ENCODE measurements at places on chromosomes 11 and 22.

DNA sequence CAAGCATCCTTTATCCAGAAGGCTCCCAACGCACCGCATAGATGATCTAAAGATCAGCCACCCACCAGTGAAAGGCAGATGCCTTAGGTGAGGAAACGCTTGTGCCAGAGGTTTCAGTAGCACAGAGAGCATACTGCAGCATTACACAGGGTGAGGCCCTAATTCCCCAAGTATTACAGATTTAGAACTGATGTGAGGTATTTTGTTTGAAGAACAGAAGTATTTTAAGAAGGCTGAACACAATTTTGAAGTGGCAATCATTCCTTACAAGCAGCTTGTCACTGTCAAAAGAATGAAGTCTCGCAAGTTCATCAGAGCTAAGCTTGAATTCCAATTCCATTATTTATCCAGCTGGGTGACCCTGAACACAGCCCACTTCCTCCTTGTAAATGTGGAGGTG is 70.0 kb upstream of the FAT3 start:
- DNase-seq: no peak

DNA sequence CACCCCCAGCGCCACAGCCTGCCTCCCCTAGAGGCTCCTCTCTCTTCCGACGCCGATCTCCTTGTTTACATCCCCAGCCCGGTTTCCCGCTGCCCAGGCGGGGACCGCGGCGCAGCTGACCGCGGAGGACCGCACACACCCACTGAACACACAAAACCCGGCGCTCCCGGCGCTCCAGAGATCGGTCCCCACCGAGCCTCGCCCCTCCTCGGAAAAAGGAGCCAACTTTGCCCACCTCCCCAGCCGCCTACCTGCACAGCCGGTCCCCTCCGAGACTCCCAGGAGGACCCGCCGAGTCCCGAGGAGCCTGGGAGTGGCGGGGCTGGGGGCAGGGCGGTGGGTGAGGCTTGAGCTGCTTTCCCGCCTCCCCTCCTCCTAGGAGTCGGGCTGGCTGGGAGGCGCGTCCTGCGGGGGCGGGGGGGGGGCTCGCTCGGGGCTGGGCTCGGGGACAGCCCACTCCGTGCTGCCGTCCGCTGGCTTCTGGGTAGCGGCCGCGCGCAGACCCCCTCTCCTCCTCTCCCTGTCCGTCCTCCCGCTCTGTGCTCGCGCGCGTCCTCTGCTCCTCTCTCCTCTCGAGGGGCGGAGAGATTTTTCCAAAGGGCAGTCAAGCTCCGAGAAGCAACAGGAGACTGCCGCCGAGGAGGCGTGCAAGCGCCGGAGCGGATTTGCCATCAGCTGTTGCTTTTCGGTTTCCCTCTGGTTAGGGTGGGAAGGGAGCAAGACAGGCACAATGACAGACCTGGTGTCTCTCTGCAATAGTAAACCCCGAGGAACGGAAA is at the start of gene FXYD6:
FXYD6 (minus strand) TSS at position 318 of the 779 bp plus-strand sequence. CDS start 33,882 bp downstream, outside the sequence.
- DNase-seq: no peak

DNA sequence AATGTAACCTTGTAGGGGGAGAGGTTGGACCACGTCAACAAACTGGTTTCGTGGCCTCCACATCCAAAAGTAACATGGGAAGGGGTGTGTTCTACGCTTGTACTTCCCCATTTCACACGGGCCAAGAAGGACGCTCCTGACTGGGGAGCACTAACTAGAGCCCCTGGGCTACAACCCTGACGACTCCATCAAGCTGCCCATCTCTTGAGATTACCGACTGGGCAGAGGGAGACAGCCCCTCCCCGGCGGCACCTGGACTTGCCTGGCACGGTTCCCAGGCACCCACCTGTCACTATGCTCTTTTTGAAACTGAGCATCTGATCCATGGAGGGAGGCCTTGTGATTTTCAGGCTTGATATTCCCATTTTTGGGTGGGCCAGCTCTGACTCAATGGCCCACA is 68.5 kb downstream of the SHANK2 start:
- DNase-seq: no peak

- DNase-seq: no peak
These were observed 60.2 kb upstream of the SORL1 start for GRCh38 chr11:121391914-121392313.

- DNase-seq: no peak
These were observed 37.8 kb downstream of the ARRB1 start for GRCh38 chr11:75313513-75314272.

GRCh38 chr11:91926965-91927364 is 297.7 kb upstream of the FAT3 start:
- DNase-seq: no peak

DNA sequence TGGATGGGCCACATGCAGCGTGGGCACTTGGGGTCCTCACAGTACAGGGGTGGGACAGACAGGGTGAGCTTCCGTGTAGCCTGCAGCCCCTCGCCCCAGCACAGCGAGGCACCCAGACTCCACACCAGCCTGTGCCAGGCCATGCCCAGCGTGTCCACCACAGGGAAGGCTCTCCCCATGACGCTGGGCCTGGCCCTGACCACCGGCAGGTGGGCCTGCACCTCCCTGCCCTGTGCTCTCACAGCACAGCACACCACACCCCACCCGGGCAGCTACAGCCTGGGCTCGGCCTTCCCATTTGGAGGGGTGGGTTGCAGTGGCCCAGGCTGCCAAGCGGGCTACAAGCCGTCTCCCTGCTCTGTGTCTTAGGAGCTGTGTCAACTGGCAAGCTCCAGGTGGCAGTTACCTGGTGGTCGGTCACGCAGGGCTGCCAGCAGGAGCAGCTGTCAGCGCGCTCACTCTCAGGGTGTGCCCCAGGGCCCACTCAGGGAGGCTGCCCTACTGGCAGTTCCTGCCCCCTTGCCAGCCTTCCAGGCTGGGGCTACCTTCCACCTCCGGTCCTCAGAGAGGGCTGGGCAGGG is 4.6 kb downstream of the MOB2 start:
- no peak for DNase-seq

DNA sequence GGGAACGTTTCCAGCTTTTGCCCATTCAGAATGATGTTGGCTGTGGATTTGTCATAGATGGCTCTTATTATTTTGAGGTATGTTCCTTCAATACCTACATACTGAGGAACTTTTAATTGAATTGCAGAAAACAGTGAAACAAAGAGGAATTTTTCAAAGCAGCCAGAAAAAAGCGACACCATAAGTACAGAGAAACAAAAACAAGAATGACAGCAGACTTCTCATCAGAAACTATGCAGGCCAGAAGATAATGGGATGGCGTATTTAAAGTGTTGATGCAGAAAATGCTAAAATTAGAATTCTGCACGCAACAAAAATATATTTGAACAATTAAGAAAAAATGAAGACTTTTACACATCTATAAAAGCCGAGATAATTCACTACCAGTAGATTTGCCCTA is 95.4 kb upstream of the TIMP3 start:
- no peak for DNase-seq

GRCh38 chr11:118914987-118915386 is 10.7 kb downstream of the BCL9L start:
- no peak for DNase-seq

DNA sequence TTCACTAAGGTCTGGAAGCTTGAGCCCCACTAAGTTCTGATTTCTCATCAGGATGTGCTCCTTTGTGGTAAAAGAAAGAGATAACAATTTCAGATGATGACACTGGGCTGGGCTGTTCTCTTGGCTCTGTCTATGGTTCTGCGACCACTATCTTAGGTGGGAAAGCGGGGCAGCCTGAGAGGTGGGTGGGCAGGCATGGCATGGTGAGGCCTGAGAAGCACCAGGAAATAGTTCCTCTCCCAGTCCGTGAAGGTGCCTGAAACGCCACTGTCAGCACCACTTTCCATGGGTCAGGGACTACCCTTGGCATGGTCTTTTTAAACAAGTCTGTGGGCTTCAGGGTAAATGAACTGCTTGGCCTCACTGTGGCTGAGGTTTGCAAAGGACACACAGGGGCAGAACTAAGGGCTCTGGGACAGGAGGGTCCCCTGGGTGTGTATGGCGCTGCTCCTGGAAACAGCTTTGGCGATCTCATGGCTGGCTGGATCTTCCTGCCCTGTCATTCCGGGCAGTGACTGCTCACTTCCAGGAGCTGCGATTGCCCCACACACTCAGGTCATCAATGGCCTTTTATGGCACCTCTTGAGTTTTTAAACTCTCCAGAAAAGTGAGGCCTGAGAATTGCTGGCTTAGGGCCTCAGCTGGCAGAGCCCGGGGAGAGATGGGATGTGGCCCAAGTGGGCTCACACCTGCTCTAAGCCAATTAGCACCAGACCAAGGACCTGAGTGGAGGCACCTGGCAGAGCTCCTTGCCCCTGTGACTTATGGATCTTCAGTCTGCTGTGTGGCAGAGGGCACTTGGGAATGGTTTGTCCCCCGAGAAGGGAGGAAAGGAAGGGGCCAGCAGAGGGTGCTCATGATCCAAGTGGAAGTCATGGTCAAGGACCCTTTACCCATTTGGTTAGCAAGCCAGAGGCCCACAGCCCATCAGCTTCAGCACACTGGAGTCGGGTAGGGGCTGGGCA is 55.6 kb upstream of the LYVE1 start:
- no peak for DNase-seq

GRCh38 chr22:50599816-50600455 is 657 bp upstream of the MAPK8IP2 start:
- DNase-seq: peak; percentile 41

DNA sequence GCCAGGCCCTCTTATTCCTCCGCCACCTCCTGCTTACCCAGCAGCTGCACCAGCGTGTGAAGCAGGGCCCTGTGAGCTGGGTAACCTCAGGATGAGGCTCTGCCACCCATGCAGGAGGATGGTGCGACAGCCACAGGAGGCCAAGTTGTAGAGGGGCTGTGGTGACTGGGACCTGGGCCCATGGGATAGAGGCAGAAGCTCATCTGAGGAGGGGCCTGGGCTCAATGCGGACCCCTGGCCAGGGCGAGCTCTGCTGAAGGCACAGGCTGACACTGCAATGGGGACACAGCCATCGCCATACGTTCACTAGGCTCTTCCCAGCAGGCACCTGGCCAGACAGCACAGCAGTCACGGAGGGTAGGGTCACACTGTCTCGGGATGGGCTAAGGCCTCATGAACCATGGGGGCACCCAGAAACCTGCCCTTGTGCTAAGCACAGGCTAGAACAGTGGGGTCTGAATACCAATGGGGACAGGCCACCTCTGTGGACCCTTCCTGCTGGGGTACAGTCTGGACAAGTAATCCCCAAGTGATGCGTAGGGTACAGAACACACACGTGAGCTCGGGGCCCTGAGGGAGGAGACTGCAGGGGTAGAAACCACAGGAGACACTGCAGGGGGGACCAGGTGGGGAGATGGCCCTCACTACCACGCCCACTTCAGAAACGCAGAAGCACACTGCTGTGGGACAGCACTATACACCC is 35.3 kb downstream of the GNB1L start:
- no peak for DNase-seq

DNA sequence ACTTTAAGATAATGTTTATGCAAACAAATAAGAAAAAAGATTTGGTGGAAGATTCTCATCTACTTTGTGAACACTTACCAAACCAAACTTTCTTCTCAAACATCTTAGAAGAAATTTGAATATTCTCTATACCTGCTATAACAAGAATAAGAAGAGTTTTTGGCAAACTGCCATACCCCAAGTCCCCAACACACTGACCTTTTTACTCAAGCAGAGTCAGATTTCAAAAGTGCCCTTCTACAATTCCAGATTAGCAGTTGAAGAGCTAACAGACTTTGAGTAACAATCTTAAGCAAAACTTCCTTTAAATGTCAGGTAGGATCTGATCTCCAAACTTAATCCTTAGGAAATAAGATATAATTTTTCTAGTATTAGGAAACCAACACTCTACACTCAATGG is 33.9 kb downstream of the TSG101 start:
- no peak for DNase-seq

GRCh38 chr22:36612458-36612857 is 83.5 kb upstream of the EIF3D start:
- DNase-seq: no peak

- no peak for DNase-seq
These were observed 45.7 kb downstream of the TXN2 start for GRCh38 chr22:36435516-36436415.

DNA sequence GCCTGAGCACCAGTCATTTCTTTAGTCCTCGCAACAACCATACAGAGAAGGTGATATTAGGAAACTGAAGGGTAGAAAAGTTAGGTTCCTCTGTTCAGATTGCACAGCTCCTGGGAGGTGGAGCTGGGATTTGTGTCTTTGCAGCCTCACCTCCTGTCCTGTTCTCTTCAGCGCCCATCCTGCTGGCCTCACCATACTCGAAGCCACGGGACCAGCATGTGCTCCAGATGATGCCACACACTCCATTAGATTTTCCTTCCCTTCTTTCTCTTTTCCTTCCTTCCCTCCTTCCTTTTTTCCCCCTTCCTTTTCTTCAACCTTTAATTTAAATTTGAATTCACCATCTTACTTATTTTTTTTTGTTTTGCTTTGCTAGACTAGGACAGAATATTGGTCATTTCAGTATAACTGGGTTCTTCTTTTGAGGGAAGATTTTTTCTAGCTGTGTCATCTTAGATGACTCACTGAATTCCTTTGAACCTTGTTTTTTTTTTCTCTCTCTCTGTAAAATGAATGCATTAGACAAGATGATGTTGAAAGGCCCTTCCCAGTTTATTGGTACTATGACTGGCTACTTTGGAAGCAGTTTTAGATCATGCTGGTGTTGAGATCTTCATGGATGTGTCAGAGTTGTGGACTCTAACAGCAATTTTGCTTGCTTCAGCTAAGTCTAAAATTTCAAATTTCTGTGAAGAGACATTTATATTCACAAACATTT is 662.5 kb upstream of the TENM4 start:
- no peak for DNase-seq

GRCh38 chr11:728901-729491 is 18.3 kb upstream of the TALDO1 start:
- no peak for DNase-seq

GRCh38 chr11:102171101-102171500 is 60.9 kb downstream of the YAP1 start:
- no peak for DNase-seq

- DNase-seq: no peak
These were observed 997 bp downstream of the UBE2L3 start for GRCh38 chr22:21568347-21569075.

DNA sequence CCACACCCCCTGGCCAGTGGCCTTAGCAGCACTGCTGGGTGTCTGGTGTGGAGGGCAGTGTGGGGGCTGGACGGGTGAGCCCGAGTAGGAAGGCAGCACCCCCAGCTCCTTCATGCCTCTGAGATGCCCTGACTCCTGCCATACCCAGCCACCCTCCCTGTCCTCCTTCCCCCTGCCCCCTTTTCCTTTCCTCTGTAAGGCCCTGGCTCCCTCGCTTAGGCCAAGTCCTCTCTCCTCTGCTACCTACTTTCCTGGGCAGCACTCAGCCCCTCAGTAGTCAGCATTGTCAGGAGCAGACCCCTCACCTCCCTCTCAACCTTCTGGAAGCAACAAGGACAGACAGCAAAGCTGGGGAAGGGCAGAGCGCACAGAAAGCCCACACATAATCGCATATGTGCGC is 48.0 kb downstream of the BUD13 start:
- no peak for DNase-seq

All from stimulated activated CD8-positive, alpha-beta memory T cell treated with anti-CD3 and anti-CD28 coated beads, Interleukin-7, amount 100 ng/mL, for 24 hours (primary cell).